ENCODE measurements at places on chromosomes 7 and 10.

DNA sequence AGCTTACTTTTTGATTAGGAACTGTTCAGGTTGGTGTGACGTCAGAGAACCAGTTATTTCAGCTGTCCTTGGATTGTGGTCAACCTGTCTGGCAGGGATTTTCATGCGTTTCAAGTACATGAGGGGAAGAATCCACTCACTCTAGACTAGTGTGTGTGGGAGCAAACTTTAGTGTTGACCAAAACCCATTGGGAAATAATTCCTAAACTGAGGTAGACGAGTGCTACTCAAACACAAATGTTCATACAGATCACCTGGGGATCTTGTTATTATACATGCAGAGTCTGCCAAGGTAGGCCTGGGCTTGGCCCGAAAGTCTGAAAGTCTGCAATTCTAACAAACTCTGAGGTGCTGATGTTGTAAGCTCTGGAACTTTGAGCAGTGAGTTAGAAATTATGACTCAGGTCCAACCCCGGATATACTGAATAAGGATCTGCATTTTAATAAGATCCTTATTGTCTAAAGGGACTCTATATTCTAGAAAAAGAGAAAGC, 111.1 kb upstream of the CREB5 start:
- DNase-seq: no peak

DNA sequence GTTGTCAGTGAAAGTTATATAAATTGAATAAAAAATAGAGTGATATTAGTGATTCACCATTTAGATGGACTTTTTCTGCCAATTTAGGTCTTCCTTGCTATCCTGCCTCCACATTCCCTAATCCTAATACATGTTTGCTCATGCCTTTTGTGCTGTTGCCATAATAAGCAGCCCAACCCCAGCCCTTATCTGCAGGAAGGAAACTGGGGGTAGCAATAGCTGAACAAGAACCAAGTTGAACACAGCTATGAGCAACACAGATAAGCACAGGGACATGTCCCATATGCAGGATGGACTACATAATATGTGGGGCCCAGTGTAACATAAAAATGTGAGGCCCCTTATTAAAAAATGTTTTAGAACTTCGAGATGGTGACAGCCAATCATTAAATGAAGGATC, 91.2 kb upstream of the AHR start:
- no peak for DNase-seq

- no peak for DNase-seq
Measured at GRCh38 chr10:43055991-43056567, 20.8 kb upstream of the RET start.

GRCh38 chr10:13382703-13383398, 34.8 kb upstream of the SEPHS1 start:
- no peak for DNase-seq

- DNase-seq: no peak
Measured at GRCh38 chr7:3616306-3616705, 315.3 kb downstream of the SDK1 start.

DNA sequence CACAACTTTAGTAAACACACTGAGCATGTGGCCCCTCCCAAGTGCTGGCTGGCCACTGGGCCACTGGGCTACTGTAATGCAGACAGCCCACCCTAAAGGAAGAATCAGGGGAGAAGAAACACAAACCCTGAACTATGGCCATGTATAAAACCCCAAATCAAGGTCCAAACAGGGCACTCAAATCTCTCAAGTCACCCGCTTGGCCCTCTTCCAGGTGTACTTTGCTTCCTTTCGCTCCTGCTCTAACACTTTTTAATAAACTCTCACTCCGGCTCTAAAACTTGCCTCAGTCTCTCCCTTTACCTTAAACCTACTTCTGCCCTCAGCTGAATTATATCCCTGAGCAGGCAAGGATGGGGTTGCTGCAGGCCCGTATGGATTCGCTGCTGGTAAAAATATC, 72.6 kb downstream of the TPK1 start:
- no peak for DNase-seq

GRCh38 chr7:158655507-158655906, 49.1 kb downstream of the NCAPG2 start:
- DNase-seq: no peak

- DNase-seq: no peak
Measured at GRCh38 chr7:87219545-87220025, at the start of gene TMEM243. Gene TMEM243, minus strand, starts transcription at chr7:87219732. Its CDS starts 229 bp downstream, at chr7:87219503.

DNA sequence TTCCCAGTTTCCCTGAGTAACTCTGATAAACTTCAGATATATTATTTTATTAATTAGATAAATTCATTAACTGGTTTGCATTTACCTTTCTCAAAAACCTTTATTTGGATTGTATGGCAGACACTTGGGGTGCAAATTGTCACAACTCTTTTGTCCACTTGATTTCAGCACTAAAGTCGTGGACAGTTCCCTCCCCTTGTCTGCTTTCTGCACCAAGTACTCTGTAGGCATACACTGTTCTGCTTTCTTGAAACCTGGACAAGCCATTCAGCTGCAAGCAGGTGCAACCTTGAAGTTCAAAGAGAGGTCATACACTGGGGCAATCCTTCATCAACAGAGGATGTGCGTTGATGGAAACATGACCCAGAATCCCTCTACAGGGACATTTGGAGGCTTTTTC, 162.9 kb downstream of the ARL5B start:
- no peak for DNase-seq

DNA sequence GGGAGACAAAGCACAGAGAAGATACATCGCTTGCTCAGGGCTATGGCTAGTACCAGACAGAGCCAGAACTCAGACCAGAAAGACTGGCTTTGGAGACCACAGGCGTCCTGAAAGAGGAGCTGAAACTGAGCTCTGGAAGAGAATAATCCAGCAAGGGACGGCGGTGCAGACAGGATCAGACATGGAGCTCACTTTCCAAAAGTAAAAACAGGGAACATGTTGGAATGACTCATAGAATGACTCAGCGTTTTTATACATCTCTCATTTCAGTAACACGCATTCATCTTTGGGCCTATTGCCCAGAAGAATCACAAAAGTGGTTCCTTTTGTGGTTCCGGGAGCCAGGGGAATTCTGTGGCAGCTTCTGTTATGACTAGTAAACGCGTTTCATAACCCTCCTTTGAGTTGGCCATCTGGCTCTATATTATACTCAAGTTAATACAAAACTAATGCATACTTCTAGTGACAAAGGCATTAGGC, 37.2 kb downstream of the PLEKHS1 start:
- no peak for DNase-seq

DNA sequence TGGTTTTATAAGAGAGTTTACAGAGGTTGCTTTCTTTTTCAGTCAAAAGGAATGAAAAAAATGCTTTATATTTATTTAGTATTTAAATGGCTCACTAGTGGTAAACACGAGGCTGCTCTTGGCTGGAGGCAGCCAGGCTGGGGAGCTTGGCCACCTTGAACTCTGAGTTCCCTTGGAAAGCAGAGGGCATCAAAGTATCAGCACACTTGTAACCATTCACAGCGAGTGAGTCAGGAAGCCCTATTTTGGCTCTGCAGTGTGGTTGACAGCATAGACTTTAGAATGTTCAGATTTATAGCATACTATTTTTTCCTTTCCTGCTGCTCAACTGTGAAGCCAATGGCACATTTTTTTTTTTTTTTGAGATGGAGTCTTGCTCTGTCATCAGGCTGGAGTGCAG, 51.6 kb downstream of the CYCS start:
- no peak for DNase-seq

GRCh38 chr10:91537614-91538383, 95.1 kb downstream of the PPP1R3C start:
- no peak for DNase-seq

DNA sequence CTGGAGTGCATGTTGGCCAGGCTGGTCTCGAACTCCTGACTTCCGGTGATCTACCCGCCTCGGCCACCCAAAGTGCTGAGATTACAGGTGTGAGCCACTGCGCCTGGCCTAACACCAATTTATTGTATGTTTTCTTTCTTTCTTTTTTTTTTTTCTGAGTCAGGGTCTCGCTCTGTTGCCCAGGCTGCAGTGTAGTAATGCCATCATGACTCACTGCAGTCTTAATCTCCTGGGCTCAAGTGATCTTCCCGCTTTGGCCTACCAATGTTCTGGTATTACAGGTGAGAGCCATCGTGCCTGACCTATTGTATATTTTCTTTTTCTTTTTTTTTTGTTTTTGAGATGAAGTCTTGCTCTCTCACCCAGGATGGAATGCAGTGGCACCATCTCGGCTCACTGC, 33.8 kb upstream of the UBE2H start:
- no peak for DNase-seq

DNA sequence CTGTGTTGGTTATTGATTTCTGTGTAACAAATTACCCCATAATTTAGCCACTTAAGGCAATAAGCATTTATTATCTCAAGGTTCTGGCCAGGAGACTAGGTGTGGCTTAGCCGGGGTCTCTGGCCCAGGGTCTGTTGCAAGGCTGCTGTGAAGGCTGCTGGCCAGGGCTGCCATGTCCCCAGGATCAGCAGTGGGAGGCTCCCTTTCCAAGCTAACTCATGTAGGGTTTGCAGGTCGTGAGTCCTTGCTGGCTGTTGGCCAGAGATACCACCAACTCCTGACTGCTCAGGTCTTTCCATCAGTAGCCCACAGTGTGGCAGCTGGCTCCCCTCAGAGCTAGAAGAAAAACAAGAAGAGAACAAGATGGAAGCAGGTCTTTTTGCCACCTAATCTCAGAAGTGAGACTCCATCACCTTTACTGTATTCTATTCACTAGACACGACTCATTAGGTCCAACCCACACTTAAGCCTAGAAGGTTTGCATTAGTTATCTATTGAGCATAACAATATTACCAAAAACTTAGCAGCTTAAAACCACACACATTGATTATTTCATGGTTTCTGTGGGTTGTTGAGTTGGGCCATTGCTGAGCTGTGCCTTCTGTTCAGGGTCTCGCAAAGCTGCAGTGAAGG, 185.6 kb downstream of the PFKFB3 start:
- DNase-seq: no peak

DNA sequence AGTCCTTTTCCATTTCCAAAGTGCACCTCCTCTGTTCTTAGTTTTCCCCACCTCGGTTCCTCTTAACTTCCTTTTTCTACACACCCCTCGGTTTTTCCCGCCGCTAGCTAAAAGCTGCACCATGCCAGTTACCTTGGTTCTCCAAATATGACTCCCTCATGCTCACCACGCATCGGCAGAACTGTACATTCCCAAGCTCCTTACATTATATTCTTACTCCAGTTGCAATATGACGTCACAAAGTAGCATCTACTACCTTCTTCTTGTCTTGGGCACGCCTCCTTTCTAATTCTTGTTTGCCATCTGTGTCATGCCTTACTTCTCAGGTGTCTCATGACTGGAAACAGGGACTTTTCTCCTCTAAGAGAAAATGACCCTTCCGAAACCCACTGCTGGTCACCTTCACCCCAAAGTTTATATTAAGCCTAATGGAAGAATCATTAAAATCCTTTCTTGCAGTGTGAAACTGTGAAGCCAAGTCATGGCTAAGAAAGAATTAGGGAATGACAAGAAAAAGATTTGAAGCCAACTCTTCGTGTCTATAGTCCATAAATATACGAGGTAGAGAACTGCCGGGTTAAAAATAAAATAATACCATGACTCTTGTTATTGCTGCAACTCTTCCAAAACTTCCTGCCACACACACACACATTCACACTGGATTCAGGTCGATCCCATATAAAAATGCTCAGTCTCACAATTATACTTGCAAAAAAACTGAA, 1.7 kb downstream of the ESYT2 start:
- no peak for DNase-seq

DNA sequence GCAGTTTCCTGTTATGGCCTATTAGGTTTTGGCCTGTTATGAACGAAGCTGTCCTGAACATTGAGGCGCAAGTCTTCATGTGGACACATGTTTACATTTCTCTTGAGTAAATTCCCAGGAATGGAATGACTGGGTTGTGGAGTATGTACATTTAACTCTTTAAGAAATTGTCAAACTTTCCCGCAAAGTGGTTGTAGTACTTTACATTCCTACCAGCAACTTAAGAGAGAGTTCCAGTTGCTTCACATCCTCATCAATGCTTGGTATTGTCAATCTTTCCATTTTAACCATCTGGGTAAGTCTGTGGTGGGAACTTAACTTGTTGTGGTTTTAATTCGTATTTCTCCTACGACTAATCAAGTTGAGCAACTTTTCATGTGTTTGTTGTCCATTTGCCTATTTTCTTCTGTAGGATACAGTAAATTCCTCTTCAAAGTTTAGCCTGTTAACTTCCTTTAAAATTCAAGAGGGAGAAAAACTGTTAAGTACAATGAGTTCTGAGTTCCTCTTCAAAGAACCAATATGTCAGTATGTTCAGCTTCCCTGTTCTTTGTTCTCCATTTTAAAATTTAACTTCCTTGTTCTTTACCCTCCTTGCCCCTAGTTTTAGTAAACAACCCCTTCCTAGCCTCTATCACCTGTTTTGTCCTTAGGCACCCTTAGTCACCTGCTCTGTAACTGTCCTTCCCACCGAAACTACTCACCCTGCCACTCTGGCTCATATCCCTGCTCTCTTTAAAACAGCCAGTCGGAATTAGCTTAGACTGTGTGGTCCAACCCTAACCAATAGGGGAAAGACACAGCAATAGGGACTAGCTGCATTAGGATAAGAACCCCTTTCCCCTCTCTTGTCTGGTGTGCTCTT, 74.0 kb downstream of the FAM241B start:
- no peak for DNase-seq

DNA sequence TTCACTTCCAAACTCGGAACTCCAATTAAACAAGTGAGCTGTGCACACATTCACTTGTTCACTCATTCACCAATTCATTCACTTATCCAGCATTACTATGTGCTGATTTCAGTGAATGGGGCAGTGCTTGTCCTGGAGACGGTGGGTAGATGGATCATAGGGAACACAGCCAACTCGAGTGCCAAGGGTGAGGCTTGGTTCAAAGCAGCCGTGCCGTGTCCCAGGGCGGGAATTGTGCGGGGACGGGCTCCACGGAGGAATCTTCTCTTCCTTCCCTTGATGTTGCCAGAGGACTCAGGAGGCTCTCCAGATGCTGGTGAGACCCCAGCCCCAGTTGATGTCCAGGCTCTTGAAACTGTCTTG, 2.9 kb downstream of the SH2D4B start:
- no peak for DNase-seq

GRCh38 chr7:130401578-130401977, 21.3 kb downstream of the CPA1 start:
- DNase-seq: no peak

- DNase-seq: no peak
Measured at GRCh38 chr7:133761443-133761842, 365.7 kb upstream of the LRGUK start.

DNA sequence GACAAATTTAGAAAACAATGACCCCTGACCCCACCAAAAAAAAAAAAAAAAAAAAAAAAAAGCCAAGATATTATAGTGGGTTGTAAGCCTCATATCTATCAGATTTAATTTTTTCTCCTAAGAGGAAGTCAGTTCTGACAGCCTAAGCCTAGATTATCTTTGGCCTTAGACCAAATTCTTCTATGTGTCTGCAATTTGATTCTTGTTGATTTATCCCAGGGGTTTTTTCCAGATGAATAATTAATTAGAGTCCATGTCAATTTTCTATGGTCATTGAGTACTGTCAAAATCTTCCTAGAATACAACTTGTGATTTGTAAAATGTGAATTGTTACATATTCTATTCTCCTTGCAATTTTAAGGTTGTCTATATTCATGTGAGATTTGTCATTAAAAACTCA, 151.6 kb upstream of the CACNA2D1 start:
- no peak for DNase-seq
